Fibroblast of lung (primary cell): ENCODE measurements at places on chromosomes 7 and 10. TPM values are rescaled to one million over a fixed set of nuclear protein-coding genes. Genes with fewer than 3 reads are reported as not detected.
A peak's percentile ranks its signal among the peaks of the same experiment; 100 is the strongest.

CAV2 gene
- polyA plus RNA-seq = 217 and 288 TPM in 2 replicates

GRCh38 chr10:123019264-123019663 is 10.5 kb downstream of the ACADSB start:
- no peak for DNase-seq

NSUN6 gene
- 4.2 and 5.2 TPM in 2 replicates for polyA plus RNA-seq

ZWINT gene
- 19.6 and 72.9 TPM in 2 replicates for polyA plus RNA-seq

DNA sequence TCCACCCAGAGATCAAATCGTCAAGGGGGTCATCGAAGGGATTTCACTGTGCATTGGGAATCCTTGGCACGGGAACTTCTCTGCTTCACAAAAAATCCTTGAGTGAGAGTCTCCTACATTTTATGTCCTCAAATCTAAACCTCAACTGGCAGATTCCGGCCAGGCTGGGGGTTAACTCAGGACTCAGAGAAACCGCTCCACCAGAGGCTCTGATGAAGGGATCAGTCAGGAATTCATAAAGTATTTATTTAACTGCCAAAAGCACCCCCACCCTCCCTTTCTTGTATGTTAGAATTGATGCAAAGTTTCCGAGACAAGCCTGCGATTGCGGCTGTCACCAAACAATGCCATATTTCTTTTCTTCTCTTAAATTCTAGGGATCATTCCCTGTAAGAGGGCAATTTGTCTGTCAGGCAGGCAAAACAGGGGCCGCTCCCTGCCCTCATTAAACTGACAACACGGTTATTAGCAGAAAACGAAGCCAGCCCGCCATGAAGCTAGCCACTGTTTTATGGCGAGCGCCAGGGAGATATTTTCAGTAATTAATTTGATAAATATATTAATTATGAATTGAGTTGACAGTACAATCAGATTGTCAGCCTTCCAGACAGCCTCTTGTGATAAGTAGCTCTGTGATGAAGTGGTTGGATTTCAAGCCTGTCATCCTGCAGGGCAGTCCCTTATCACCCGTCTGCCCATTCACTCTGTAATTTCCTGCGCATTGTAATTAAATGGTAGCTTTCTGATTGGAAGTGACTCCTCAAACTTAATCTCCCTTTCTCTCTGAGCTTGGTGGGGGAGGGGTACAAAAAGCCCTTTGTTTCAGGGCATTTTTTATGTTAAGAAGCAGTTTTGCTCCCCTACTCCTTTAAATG is 153.0 kb upstream of the GPR26 start:
- no peak for DNase-seq

GRCh38 chr7:83936056-83936708 is 258.4 kb downstream of the SEMA3A start:
- DNase-seq = peak; percentile 62

JCAD gene
- 3.3 and 8.3 TPM in 2 replicates for polyA plus RNA-seq

STK32C gene
- polyA plus RNA-seq = 4.4 and 8.0 TPM in 2 replicates

- DNase-seq = peak; percentile 56
Observed at GRCh38 chr10:8393531-8393930, 339.0 kb downstream of the GATA3 start.

GRCh38 chr10:17019696-17020095 is 109.9 kb downstream of the CUBN start:
- no peak for DNase-seq

DNA sequence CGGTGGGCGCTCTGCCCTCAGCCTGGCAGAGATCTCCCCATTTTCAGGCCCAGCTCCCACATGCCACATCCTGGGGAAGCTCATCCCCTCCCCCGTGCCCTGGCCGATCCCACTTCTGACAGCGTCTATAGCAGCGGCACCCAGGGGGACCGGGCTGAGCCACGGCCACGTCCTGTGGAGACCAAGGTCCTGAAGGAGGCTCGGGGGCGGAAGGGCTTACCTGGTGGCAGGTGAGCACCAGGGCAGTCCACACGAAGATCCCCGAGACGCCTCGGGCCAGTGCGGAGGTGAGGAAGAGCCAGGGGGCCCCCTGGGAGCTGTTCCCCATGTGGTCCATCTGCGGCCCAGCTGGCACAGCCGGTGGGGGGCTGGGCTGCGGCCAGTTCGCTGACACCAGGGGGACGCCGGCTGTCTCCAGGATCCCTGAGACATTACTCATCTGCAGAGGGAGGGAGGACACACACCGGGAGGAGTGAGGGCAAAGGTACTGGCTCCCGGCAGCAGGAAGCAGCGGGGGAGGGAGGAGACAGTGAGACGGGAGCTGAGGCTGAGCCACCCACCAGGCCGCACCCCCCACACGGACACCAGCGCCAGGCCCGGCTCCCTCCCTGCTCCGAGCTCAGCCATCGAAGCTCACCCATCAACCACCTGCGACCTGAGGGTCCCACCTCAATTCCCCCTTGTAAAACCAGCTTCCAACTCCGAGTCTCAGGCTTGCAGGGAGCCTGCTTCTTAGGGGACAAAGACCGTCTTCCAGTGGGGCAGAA is 776 bp downstream of the TMEM184A start:
- peak; percentile 79 for DNase-seq

LIPN gene
- not detected in 2 replicates for polyA plus RNA-seq

DNA sequence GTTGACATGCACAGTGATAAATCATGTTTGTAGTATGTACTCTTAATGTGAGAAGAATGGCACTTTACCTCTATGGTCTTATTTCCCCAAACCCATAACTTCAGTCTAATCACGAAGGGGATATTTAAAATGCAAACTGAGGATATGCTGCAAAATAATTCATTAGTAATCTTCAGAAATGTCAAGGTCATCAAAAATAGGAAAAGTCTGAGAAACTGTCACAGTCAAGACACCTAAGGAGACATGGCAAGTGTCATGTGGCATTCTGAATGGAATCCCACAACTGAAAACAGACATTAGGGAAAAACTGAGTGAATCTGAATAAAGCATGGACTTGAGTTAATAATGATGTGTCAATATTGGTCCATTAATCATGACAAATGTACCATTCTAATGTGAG is 605.5 kb upstream of the ANKRD30A start:
- no peak for DNase-seq

DNA sequence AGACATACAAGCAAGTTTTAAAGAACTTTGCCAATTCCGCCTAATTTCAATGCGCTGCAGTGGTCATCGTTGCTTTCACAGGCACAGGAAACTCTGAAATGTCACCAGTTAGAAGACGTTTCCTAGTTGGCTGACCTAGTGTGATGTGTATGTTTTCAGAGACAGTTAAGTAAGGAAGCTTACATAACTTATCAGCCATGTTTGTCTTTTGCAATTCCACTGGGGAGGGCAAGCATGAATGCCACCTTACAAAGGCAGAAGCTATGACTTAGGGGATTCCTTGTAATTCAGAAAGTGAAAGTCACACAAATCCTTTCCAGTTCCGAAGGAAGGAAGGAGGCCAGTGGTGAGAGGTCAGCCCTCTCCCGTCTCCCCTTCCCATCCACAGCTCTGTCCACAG is 15.0 kb upstream of the NPS start:
- DNase-seq = no peak

GRCh38 chr7:117006907-117007684 is 53.8 kb downstream of the ST7 start:
- no peak for DNase-seq

DNA sequence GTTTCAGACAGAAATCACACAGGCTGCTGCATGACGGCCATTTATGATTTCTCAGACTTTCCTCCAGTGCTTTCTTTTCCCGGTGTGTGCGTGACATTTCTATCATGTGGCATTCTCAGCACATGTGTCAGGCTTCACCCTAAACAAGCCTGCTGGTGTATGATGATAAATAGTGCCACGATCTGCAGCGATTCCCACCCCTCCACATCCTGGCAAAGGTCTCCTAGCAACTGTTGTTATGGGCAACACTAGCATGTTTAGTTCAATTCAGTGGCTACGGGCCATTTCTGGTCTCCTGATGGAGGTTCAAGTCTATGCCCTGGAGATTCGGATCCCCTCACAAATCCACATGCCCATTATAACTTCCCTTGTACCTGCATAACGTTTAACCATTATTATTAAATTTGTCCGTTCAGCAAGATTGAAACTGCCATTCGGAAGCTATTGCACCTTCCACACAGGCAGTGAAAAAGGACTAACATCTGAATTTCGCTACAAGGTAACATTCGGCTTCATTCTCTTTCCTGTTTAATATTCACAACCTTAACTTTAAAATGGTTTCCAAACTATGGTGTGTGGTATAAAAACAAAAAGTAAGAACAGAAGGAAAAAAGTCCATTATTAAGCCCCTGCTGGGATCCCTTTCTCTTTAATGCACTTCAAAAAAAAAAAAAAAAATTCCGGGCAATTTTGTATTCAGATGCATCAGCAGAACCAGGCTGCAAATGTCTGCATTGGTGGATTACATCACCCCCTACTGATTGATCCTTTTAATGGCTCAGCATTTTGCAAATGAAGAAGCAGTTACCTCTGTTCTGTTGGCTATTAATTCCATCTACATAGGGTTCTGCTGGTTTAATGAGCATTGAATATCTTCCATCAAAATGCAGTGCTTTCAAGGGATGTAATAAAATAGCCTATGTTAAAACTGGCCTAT is 90.2 kb downstream of the FRMD4A start:
- DNase-seq = peak; percentile 50

DNA sequence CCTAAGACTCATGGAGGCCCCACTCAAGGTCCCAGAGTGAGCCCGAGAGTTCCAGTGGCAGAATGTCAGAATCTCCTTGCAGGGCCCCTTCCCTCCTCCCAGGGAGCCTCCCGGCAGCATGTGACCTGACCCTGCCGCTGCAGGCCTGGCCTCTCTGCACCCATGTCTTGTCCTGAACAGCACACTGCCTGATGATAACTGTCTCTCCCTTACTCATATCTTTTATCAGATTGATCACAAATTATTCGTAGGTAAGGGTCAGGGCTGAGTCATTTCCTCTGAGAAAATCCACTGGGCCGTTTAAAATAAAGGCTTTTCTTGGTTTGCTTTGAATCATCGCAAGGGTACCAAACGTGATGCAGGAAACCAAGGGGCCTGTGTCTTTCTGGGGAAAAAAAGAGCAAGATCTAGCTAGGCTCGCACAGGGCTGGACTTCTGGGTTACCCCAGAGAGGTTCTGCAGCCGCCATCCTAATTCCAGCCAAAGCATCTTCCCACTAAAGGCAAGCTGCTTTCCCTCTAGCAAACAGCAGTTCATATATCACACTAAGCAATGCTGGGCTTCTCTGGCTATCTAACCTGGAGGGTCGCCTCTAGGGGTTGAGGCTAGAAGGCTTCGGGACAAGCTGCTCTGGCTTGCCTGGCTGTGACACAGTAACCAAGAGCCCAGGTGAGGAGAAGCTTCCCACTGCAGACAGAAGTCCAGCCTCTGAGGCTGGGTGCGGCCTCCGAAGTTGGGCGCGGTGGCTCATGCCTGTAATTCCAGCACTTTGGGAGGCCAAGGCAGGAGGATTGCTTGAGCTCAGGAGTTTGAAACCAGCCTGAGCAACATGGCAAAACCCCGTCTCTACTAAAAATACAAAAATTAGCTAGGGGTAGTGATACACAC is 104.9 kb downstream of the SPDYE5 start:
- DNase-seq = no peak
